ENCODE measurements at places on chromosomes 11 and 22.

GRCh38 chr11:74206746-74207145 is 35.7 kb downstream of the PPME1 start:
- DNase-seq, result no peak

DNA sequence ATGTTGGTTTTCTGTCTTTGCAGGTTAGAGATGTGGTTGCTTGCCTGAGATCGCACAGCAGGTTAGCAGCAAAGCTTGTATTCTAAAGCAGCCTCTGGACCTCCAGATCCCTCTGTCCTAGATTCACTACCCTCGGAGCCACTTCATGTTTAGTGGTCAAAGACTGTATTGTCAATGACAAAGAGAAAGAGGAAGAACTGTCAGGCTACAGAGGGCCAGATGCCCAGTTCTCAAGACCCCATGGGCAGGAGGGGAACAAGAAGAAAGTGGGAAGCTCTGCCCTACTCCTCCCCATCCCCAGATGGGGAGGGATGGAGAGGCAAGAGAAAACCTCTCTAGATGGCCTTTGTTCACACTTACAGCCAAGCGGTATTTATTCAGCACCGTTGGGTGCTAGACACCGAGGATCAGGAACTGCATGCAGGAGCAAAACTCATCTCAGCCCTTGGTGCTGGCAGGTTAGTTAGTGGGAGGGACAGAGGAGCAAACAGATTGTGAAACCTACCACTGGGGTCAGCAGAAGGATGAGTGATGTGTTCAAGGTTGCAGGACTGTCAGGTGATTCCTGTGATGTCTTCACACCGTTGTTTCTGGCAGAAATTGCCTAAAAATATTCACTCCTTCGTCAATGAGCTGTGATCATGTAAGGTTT is 38.3 kb upstream of the PTPRJ start:
- DNase-seq, result no peak

GRCh38 chr11:117459123-117459978 is 131.7 kb downstream of the CEP164 start:
- no peak for DNase-seq

GRCh38 chr11:76653674-76654284 is 16.8 kb downstream of the LRRC32 start:
- DNase-seq, result no peak

GRCh38 chr11:62013537-62014476 is 46.4 kb upstream of the FTH1 start:
- DNase-seq, result no peak

GRCh38 chr11:16763746-16764145 is 25.3 kb downstream of the C11orf58 start:
- DNase-seq, result no peak

GRCh38 chr22:45210174-45210573 is 30.5 kb downstream of the KIAA0930 start:
- no peak for DNase-seq
